Endodermal cell (in vitro differentiated cells): ENCODE measurements at places on chromosomes 12 and 14. TPM values are rescaled to one million over a fixed set of nuclear protein-coding genes. Genes with fewer than 3 reads are reported as not detected.

DNA sequence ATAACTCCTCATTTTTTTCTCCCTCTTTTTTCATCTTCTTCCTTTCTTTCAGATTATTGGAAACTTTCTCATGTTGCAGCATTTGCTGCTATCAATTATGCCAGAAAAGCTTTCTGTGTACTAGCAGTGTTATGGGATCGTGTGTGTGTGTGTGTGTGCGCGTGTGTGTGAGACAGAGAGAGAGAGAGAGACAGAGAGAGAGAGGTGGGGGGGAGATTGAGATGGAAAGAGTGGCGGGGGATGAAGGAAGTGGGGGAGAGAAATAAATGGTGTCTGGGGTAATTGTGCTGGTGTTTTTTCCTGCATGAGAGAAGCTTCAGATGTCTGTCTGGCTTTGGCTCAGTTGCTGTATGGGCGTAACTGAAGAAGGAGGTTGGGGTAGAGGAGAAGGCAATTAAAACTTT lies 268.9 kb downstream of the RAD51B start:
- no peak for DNase-seq

DNA sequence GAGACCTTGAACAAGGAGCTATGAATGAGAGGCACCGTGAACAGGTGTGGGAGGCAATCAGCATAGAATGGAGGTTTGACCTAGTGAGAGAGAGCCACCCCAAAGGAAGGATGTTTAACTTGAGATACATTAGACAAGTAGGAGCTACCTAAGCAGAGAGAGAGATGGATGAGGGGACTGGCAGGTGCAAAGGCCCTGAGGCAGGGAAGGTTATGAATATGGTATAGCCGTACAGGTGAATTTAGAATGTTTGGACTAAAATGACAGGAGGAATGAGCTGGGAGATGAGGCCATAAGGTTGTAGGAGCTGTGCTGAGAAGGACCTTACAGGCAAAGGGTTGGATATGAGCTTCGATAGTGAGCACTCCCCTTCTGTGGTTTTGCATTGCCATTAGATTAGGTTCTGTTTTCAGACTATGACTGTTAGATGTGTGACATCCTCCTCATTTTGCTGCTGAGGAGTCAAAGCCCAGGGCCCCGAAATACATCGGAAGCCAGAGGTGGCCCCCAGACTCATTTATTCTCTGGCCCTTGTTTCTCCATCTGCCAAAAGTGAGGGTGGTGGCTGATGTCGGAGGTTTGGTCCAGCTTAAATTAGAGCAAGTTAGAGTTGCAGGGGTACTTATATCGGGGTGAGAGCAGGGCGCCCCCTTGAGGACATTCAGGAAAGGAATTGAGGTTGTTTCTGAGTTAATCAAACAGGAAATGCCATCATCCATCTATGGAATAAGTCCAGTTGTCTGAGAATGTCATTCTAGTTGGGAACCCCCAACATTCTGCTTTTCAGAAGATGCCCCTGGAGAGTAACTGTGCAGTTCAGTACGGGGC lies 29.4 kb downstream of the SLC24A4 start:
- DNase-seq, result peak; percentile 78

GRCh38 chr12:20004952-20005351 lies 363.4 kb upstream of the PDE3A start:
- DNase-seq, result no peak

GRCh38 chr14:28629328-28630004 lies 137.1 kb upstream of the FOXG1 start:
- no peak for DNase-seq

GRCh38 chr14:101129521-101130167 lies 226.1 kb upstream of the RTL1 start:
- DNase-seq, result no peak

GRCh38 chr12:116687888-116688287 lies 50.0 kb downstream of the SPRING1 start:
- peak; percentile 95 for DNase-seq

DNA sequence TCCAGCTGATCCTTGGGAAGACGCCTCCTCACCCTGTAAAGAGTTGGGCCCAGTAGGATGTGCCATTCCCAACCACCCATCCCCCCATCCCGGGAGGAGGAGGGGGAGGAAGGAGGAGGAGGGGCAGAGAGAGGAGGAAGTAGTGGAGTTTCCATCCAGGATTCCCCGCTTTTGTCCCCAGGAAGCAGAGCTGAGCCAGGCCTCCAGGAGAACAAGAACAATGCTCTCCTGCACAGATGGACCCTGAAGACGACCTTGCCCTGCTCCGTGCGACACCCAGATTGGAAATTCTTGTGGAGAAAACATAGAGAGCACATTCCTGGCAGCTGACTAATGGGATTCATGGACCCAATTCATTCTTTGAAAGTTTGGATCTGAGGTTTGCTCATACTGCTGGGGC lies 132.3 kb upstream of the CRY1 start:
- peak; percentile 82 for DNase-seq

The PTPN6 gene
- 35.7 to 47.0 TPM (median 38.9 TPM) in 3 replicates for total RNA-seq

- DNase-seq, result no peak
These were observed 82.2 kb downstream of the PPP2R5C start for GRCh38 chr14:101843665-101844064.

The PDE3A gene
- total RNA-seq, result 0.47 to 0.65 TPM (median 0.62 TPM) in 3 replicates

- no peak for DNase-seq
These were observed 817.2 kb downstream of the TMEM121 start for GRCh38 chr14:106343626-106344025.

The RASSF9 gene
- 0.88 and 0.99 TPM in 2 replicates for total RNA-seq
